Amniotic stem cell (primary cell): ENCODE measurements at places on chromosomes 3 and 15.

DNA sequence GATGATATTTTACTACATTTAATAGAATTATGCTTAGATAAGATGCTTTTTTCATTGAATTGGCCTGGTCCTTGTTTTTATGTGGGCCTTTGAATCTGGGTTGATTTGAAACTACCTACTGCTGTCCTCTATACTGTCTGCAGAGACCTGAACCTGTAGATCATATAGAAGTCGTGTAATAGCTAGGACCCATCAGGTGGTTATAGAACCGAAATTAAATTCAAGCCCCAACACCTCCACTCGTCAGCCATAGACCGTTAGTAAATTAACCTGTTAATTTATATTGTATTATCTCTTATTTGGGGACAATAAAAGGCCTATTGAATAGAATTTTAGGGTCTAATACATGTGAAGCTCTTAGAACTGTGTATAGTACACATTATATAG is 108.4 kb downstream of the MBNL1 start:
- no peak for DNase-seq

- DNase-seq = no peak
Measured at GRCh38 chr3:110620118-110620517, 451.5 kb upstream of the NECTIN3 start.

DNA sequence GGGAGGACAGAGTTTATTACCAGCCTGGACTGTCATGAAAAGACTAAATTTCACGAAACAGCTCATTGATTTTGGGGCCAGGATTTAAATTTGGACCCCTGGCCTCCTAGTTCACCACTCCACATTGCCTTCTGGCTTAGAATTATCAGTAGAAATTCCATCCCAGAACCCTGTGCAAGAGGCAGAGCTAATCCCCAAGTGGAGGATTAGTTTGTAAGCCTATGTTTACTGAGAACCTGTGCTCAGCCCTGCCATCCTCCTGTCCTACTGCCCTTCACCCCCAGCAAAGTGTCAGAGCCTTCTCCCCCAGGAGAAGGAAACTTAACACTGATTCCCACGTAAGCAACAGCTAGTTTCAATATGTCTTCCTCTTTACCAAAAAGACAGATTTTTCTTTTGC is 99.4 kb downstream of the SST start:
- no peak for DNase-seq

DNA sequence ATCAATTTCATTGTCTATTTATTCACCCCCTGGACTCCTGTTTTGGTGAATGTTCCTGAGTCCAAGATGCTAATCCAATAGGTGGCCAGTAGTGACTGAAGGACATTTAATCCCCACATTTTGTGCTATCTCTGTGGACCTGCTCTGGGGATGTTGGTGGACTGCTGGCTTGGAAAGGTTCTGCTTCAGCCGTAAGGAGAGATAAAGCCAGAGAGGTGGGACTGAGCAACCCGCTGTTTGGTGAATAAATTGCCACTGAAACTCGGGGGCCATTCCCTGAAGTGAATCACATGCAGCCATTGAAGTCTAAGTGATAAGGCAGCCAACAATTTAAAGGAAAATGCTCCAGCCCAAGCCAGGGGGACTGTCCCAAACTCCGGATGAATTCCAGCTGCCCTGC is 1.6 kb upstream of the ABHD6 start:
- DNase-seq = no peak

GRCh38 chr15:39581242-39581792 is 438 bp downstream of the THBS1 start:
- no peak for DNase-seq

- DNase-seq = no peak
Measured at GRCh38 chr3:192841428-192841827, 76.2 kb downstream of the MB21D2 start.

- DNase-seq = no peak
Measured at GRCh38 chr15:49495993-49496753, 73.1 kb downstream of the FGF7 start.

- no peak for DNase-seq
Measured at GRCh38 chr3:160012108-160012507, 23.5 kb downstream of the IL12A start.
